Cardiac fibroblast (primary cell): ENCODE measurements at places on chromosomes 16 and 17.

DNA sequence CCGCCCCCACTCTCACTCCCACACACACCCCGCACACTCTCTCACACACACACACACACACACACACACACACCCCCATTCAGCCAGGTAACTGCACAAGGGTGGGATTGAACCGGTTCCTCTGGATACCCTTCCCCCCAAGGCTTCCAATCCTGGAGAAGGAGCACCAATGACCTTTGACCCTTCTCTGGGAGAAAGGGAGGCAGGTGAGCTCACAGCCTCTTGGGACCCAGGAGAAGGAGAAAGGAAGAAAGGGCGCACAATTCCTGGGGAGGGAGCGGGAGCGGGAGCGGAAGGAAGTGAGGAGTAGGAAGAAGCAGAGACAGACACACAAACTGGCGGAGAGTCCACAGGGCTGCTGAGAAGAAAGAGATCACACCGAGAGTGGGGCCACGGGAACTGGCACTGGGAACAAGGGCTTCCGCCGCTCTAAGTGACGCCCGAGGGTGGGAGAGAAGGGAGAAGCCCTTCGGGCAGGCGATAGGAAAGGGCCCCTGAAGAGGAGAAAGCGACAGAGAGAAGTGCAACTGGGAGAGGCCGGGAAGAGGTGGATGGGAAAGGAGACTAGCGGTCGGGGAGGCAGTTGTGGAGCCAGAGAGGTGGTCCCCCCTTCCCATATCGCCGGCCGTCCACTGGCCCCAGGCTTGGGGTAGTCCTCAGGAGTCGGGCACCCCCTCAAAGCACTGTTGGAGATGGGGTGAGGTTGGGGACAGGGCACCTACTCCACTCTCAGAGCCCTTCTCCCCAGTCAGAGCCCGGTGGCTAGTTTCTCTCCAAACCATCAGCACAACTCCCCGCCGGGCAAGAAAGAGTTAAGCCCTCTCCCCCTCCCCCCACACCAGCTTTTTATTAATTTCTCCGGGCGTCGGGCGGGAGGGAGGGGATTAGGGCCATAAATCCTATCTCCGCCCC is 1.3 kb downstream of the SAMD14 start:
- peak; percentile 41 for DNase-seq

DNA sequence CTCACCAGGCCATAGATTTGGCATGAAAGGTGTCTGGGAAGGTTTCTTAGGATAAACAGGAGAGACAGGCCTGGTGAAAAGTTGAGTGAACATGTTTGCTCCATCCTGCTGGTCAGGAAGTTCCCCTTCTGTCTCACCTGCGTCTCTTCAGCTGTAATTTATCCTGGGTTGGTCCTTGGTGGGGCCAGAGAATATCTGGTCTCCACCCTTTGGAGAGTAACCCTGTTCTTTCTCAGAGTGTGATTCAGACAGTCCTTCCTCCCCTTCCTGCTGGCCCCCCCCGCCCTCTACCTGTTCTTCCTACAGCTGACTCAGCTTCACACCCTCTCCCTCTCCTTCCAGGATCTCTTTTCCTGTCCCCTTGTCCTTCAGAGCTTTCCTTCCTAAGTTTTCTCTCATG is 17.1 kb downstream of the MINK1 start:
- DNase-seq = no peak

GRCh38 chr16:80743273-80743672 is 61.1 kb downstream of the CDYL2 start:
- DNase-seq = peak; percentile 27

- DNase-seq = no peak
Measured at GRCh38 chr17:17088086-17088485, 45.8 kb downstream of the MPRIP start.

DNA sequence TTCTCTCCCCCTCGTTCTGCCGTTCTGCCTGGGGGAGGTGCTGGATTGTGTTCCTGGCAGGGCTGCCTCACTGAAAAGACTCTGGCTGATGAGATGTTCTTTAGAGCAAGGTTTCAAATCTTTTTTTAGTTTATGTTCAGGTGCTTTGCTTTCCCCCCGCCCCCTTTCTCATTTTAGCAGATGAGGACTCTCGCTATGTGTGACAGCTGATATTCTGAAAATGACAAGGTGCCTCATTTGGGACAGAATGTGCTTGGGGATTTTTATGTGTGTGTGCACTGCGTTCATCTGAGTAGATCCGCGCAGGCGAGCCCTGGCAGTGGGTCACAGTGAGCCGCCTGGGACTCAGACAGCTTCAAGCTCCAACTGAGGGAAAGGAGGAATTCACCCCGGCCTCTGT is 205.9 kb downstream of the HS3ST4 start:
- DNase-seq = no peak

- DNase-seq = peak; percentile 89
Measured at GRCh38 chr17:16282522-16282921, 65.5 kb downstream of the PIGL start.

DNA sequence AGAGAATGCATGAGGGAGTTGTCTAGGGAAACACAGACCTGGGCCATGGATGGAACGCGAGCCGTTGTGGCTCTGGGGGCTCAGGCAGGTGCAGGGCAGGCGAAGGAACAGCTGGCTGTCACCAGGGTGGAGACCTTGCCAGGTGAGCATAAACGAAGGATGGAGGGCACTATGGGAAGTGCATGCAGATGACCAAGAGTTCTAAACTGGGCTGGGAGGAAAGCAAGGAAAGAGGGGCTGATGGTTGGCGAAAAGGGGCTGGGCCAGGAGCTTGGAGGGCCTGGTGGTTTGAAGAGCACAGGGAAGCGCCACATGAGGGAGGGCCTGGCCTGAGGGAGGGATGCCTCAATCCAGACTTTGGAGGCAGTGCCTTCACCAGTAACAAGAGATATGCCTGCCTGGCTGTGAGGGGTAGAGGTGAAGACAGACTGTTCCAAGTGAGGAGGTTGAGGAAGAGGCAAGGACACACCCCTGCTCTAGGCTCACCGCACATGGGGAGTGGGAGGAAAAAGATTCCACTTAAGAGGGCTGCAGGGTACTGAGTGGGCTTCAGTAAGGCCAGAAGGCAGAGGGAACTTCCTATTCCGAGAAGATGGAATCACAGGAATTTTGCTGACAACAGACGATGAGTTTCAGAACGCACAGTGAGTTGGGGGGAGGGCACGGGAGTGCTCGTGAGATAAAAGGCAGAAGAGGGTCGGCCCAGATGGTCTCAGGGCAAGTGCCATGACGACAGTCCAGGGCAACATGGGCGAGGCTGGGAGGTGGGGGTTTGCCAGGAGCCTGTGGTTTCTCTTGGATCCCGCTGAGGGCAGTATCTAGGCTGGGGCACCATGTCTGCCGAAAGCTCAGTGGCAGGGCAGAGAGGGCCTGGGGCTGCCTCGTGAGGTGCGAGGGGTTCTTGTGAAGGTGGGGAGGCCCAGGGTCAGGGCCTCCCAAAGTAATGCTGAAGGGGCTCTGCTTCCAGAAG is 20.6 kb downstream of the B9D1 start:
- DNase-seq = peak; percentile 67

DNA sequence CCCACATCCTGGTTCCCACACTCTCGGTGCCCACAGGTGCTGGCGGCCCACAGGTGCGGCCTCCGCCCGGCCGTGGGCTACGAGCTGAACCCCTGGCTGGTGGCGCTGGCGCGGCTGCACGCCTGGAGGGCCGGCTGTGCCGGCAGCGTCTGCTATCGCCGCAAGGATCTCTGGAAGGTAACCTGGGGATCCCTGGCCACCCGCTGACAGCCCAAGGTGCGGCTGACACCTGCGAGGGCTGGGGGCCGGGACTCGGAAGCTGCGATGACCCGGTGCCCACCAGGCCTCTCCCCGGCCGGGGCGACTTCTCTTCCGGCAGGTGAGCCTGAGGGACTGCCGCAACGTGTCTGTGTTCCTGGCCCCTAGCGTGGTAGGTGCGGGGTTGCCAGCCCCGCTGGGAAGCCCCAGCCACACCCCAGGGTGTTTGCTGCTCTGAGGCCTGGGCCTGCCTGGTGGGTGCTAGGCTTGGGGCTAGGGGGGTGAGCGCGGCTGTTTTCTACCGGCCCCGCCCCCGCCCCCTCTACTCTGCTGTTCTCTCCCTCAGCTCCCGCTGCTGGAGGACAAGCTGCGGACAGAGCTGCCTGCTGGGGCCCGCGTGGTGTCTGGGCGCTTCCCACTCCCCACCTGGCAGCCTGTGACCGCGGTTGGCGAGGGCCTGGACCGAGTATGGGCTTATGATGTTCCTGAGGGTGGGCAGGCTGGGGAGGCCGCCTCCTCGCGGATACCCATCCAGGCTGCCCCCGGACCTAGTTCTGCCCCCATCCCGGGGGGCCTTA is 1.0 kb downstream of the ANTKMT start:
- DNase-seq = no peak

GRCh38 chr17:50863221-50863843 is 2.8 kb downstream of the TOB1 start:
- DNase-seq = peak; percentile 50

GRCh38 chr17:48625495-48626244 is 488 bp downstream of the HOXB9 start:
- no peak for DNase-seq

GRCh38 chr17:40598619-40599467 is 33.6 kb upstream of the CCR7 start:
- DNase-seq = peak; percentile 87

GRCh38 chr16:68033101-68033500 is 10.0 kb downstream of the DUS2 start:
- no peak for DNase-seq

GRCh38 chr16:79295746-79296145 is 304.8 kb downstream of the MAF start:
- no peak for DNase-seq

DNA sequence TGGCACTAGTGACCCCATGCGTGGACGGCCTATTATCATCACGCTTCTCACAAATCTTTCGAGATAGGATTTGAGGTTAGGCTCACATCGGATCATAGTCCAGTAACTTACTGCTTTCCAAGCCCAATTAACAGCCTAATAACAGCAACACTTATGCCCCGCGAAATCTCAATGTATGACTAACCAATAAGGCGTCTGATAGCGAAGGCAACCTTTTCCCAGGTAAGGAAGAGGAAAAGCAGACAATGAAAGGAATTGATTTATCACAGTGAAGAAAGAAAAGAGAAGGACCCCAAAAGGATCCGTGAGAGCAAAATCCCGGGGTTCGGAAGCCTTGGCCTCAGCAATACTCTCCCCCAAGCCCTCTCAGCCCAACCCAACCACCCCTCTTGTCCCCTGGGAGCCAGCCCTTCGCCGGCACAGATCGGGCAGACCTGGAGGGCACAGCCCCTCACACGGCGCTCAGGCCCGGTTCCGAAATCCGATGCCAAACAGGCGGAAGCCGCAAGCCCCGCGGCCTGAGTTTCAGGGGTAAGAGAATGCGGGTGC is 534 bp downstream of the GPATCH8 start:
- DNase-seq = peak; percentile 34

- DNase-seq = peak; percentile 47
Measured at GRCh38 chr17:81869221-81870130, 1.7 kb downstream of the ARHGDIA start.

DNA sequence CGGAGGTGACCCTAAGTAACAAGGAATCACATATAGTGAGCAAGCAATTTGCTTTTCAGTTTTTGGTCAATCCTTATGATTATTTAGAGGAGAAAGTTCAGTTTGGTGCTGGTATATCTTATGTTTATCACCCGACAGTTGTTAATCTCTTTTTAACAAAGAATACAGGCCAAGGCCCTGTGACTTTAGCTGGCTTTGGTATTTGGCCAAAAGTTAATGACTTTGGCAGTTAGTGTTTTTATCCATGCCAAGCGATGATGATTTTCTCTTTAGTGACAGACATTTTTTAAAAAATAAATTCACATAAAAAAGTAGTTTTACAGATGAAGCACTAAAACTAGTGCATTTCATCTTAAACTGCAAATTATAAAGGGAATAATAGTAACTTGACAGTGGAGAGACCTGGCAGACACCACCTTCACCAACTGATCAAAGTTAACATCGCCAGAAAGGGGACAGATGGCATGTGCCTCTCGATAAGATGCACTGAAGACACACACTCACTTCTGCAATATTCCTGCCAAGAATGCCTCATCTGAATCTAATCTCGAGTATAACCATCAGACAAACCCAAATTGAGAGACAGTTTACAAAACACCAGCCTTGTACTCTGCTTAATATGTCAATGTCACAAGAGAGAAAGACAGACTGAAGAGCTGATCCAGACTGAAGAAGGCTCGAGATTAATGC is 6.9 kb downstream of the DEXI start:
- DNase-seq = no peak

GRCh38 chr17:76005263-76006149 is 4.9 kb downstream of the CDK3 start:
- DNase-seq = peak; percentile 74

GRCh38 chr17:57530026-57530425 is 215.1 kb downstream of the CCDC182 start:
- no peak for DNase-seq

GRCh38 chr17:69651921-69652320 is 237.4 kb downstream of the MAP2K6 start:
- no peak for DNase-seq

- peak; percentile 53 for DNase-seq
Measured at GRCh38 chr17:15233022-15233805, 31.9 kb downstream of the PMP22 start.

- no peak for DNase-seq
Measured at GRCh38 chr16:12896562-12896961, 4.8 kb upstream of the SHISA9 start.

- DNase-seq = no peak
Measured at GRCh38 chr17:50558941-50559614, 1.4 kb upstream of the CACNA1G start.

- DNase-seq = peak; percentile 85
Measured at GRCh38 chr16:67393111-67393787, at the start of gene TPPP3. TPPP3 (minus strand) TSS chr16:67393498; CDS start chr16:67391111, 2,387 bp downstream.

DNA sequence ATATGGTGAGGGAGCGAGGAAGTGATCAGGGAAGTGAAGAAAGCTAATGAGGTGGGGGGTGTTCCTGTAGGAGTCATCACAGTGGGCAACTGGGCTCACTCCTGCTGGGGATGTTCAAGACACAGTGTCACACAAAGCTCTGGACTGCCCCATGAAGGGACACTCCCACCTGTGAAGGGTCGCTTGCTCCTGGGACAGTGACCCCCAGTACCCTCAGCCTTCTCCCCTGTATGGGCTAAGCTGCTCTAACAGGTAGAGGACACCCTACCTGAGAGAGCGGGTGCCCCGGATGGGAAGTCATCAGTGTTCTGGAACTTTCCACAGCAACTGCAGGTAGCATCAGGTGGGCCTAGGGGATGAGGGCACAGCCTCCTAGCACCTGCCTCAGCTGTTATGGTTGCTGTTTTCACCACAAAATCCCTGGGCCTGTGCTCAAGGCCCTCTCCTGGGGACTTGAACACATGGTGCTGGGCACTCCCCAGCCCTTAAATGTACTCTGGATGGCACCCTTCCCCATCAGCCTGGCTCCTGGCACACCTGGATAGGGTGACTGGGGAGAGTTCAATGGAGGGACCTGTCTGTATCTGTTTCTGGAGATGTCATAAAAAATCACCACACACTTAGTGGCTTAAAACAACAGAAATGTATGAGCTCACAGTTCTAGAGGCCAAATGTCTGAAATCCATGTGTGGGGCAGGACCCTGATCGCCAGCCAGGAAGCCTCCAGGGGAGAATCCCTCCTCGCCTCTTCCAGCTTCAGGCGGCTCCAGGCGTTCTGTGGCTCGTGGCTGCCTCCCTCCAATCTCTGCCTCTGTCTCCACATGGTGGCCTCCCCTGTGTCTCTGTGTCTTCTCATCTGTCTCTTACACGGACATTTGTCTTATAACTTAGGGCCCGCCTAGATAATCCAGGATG is 104.0 kb upstream of the CDH5 start:
- DNase-seq = peak; percentile 49

- no peak for DNase-seq
Measured at GRCh38 chr17:33593991-33594390, 300.9 kb upstream of the ASIC2 start.
